NCI-H2029 treated with DMSO at 0.1 percent for 48 hours (cell line): ENCODE measurements at places on chromosomes 13 and 19.

DNA sequence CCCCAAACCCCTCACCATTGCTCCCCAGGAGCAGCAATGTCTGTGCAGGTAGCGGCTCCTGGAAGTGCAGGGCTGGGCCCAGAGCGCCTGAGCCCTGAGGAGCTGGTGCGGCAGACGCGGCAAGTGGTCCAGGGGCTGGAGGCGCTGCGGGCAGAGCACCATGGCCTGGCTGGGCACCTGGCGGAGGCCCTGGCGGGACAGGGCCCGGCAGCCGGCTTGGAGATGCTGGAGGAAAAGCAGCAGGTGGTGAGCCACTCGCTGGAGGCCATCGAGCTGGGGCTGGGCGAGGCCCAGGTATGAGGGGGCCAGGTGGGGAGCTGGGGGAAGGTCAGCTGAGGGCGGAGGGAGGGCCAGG, 4.9 kb downstream of the KLC3 start:
- no peak for DNase-seq

GRCh38 chr19:8441725-8442544, 2.8 kb upstream of the HNRNPM start:
- no peak for DNase-seq

GRCh38 chr19:47109541-47110375, 3.8 kb downstream of the ZC3H4 start:
- no peak for DNase-seq

DNA sequence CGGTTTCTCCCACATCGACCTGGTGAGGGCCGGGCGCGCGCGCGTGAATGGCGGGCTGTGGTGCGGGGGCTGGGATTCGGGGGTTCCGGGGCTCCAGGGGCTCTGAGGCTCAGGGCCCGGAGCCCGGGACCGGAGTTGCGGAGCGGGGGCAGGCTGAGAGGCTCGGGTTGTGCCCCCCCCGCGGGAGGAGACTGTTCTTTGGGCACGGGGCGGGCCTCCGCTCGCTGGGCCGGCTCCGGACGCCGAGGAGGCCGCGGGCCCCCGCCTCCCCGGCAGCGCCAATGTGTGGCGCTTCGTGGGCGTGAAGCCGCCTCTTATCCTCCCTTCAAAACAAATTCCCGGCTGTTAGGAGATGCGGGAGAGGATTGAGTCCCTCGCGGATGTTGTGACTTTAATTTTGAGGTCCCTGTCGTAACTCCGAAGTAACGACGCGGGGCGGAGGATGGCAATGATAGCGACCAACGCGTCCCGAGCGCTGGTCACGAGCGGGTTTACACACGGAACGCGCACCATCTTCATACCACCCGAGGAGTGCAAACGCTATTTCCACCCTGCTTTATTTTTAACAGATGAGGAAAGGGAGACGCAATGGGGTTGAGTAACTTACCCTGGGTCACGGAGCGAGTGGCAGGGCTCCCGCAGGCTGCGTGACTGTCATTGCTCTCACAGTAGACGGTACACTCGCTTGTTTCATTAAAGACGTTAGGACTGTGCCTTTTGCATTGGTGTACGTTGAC, 536 bp downstream of the UBA2 start:
- DNase-seq: no peak
